Vagina (tissue), 2 donors: ENCODE measurements at places on chromosomes 7 and 10. TPM values are rescaled to one million over a fixed set of nuclear protein-coding genes. Genes with fewer than 3 reads are reported as not detected.

Gene OR2A12
- not detected for total RNA-seq

Gene IFIT5
- total RNA-seq: 9.1 TPM

Gene PON1
- not detected for total RNA-seq

Gene FOXI2
- total RNA-seq: 0.25 TPM

Gene GJD4
- total RNA-seq: not detected

Gene ITPRID1
- not detected for total RNA-seq

Gene TMEM273
- 17.9 TPM for total RNA-seq

Gene CDNF
- total RNA-seq: 7.4 TPM

Gene TSC22D4
- total RNA-seq: 34.6 TPM

Gene GPR85
- total RNA-seq: not detected

Gene TRIM74
- total RNA-seq: not detected

Gene IFIT1B
- total RNA-seq: not detected

- H3K4me3 ChIP-seq: no peak overlapping the region
- DNase-seq: no peak
- peaks cover 14% of the 10 kb centered on the region for H3K4me1 ChIP-seq
- H3K36me3 ChIP-seq: no peaks in the 10 kb centered on the region
- no peaks in the 10 kb centered on the region for H3K27me3 ChIP-seq
Measured at GRCh38 chr7:25260862-25261494, 32.7 kb upstream of the NPVF start.

DNA sequence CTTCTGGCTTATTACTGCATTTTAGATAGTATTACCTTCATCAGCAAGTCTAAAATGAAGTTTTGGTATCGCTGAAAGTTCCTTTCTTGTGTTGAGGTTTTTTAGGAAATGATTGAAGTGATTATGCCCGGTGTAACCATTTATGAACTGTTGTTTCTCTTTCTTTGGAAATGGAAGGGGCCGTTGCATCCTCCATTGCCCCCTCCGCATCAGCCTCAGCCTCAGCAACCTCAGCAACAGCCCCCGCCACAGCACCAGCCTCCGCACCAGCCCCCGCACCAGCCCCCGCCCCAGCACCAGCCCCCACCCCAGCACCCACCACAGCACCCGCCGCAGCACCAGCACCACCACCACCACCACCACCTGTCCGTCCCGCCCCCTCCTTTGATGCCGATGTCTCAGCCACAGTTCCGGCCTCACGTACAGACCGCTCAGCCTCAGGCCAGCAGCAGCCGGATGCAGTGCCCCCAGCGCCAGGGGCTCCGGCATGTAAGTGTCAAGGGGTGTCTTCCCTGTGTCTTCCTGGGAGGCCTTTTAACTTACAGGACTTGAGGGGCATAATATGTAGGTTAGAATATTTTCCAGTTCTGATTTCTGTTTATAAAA lies 72.6 kb downstream of the SHH start:
- DNase-seq: no peak
- H3K4me3 ChIP-seq: no peak overlapping the region
- no peaks in the 10 kb centered on the region for H3K4me1 ChIP-seq
- H3K36me3 ChIP-seq: no peaks in the 10 kb centered on the region
- no peak overlapping the region for H3K27ac ChIP-seq

GRCh38 chr10:26854524-26854923 lies 6.2 kb downstream of the ABI1 start:
- no peak overlapping the region for H3K4me3 ChIP-seq
- H3K27ac ChIP-seq: no peak overlapping the region
- no peaks in the 10 kb centered on the region for H3K36me3 ChIP-seq
- peaks cover 82% of the 10 kb centered on the region for H3K4me1 ChIP-seq

GRCh38 chr7:24201226-24201625 lies 82.8 kb upstream of the NPY start:
- H3K4me1 ChIP-seq: no peaks in the 10 kb centered on the region
- no peak for DNase-seq
- no peaks in the 10 kb centered on the region for H3K36me3 ChIP-seq
- no peak overlapping the region for H3K27ac ChIP-seq
- H3K27me3 ChIP-seq: no peaks in the 10 kb centered on the region
- H3K4me3 ChIP-seq: no peak overlapping the region

DNA sequence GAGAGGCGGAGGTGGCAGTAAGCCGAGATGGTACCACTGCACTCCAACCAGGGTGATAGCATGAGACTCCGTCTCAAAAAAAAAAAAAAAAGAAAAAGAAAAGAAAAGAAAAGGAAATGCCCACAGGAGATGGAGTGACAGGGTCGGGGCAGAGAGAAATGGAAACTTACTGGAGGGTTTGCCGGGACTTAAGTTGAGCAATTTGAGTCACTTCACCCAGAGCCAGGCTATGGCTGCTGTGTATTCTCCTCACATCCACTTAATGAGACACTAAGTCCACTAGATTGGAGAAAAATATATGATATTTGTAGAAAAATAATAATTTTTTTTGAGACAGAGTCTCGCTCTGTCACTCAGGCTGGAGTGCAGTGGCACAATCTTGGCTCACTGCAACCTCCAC lies 4.6 kb upstream of the PFKFB3 start:
- H3K36me3 ChIP-seq: no peaks in the 10 kb centered on the region
- H3K27me3 ChIP-seq: no peaks in the 10 kb centered on the region
- H3K27ac ChIP-seq: peak overlapping the region; percentile 81
- no peak for DNase-seq

GRCh38 chr7:81135324-81135723 lies 216.5 kb upstream of the SEMA3C start:
- H3K4me3 ChIP-seq: no peak overlapping the region
- no peaks in the 10 kb centered on the region for H3K4me1 ChIP-seq
- H3K27ac ChIP-seq: no peak overlapping the region
- no peaks in the 10 kb centered on the region for H3K36me3 ChIP-seq
- no peaks in the 10 kb centered on the region for H3K27me3 ChIP-seq
- no peak for DNase-seq

DNA sequence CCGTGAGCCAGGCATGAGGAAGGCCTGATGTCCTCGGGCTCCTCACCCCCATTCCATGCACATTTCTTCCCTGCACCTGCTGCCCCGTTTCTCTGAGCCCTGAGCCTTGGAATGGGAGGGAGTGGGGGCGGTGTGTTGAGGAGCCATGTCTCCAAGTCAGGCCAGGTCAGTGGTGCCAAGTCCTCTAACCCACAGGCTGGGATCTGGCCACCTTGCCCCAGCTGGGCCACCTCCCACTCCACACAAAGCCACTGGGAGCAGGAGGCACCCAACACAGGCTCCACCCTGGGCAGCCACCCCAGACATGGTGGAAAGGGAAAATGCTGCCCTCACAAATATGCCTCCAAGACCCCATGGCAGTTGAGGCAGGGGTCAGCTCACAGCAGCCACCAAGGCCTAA lies 27.7 kb downstream of the ZCCHC24 start:
- no peaks in the 10 kb centered on the region for H3K4me1 ChIP-seq
- no peaks in the 10 kb centered on the region for H3K36me3 ChIP-seq
- no peak overlapping the region for H3K4me3 ChIP-seq
- no peaks in the 10 kb centered on the region for H3K27me3 ChIP-seq

DNA sequence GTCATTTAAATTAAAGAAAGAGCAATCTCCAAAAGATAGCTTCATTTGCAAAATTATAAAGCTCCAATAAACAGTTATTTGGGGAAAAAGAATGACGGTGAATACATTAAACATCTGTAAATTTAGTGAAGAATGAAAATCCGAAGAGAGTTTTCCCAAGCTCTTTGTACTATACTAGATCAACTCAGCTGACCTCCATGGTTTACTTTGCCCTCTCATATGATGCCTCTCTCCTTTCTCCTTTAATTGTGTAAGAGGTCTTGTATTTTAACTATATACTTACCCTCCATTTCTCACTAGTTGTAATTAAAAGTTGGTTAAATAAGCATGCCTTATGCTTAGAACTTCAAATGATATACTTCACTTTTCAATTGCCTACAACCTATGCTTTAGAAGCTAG lies 125.8 kb downstream of the CACNA2D1 start:
- no peak overlapping the region for H3K27ac ChIP-seq
- H3K36me3 ChIP-seq: no peaks in the 10 kb centered on the region
- no peaks in the 10 kb centered on the region for H3K27me3 ChIP-seq

DNA sequence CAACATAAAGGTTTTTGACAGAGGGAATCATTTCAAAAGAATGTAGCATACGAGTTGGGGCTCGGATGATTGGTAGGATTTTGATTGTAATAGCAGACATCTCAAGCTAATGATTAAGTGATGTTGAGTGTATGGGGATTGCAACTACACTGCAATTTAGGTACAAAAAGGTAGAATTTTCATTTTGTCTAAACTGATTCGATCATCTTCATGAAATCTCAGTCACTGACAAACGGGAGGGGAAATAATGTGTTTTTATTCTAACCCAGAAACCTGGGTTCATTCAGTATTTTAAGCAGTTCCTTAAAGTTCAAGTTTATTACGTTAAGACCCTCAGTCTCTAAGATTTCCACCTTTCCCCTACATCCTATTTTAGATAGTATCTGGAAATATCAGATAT lies 3.9 kb upstream of the PHYHIPL start:
- H3K27ac ChIP-seq: no peak overlapping the region
- no peak for DNase-seq
- no peaks in the 10 kb centered on the region for H3K36me3 ChIP-seq
- peaks cover 13% of the 10 kb centered on the region for H3K4me1 ChIP-seq
- peaks cover 4% of the 10 kb centered on the region for H3K27me3 ChIP-seq

- H3K36me3 ChIP-seq: no peaks in the 10 kb centered on the region
- H3K27me3 ChIP-seq: no peaks in the 10 kb centered on the region
- no peak overlapping the region for H3K27ac ChIP-seq
- no peak overlapping the region for H3K4me3 ChIP-seq
Measured at GRCh38 chr10:31215052-31215451, 104.0 kb upstream of the ZEB1 start.

- no peaks in the 10 kb centered on the region for H3K4me1 ChIP-seq
- DNase-seq: no peak
- no peaks in the 10 kb centered on the region for H3K27me3 ChIP-seq
- no peaks in the 10 kb centered on the region for H3K36me3 ChIP-seq
- H3K27ac ChIP-seq: no peak overlapping the region
Measured at GRCh38 chr10:116311706-116312490, 12.3 kb upstream of the CCDC172 start.

- H3K4me3 ChIP-seq: no peak overlapping the region
- H3K4me1 ChIP-seq: no peaks in the 10 kb centered on the region
- no peak for DNase-seq
- no peaks in the 10 kb centered on the region for H3K27me3 ChIP-seq
- H3K27ac ChIP-seq: no peak overlapping the region
Measured at GRCh38 chr7:16958724-16959123, 76.9 kb upstream of the AGR3 start.

DNA sequence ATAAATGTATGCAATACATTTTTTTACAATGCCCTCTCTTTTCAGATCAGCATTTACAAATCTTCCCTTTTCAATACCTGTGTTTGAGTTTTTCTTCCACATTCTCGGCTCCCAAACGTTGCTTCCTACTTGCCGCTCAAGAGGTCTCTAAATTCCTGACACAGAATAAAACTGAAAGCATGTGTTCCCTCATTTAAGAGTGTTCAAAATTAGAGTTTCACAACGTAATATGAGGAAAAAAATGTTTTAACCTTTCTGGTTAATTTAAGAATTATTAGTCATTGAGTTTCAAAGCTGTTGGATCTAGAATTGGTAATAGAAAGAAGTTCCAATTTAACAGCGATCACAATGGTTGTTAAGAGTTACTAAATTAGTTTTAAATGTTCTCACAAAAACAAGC lies 100.4 kb downstream of the ARID5B start:
- H3K4me3 ChIP-seq: no peak overlapping the region
- no peaks in the 10 kb centered on the region for H3K27me3 ChIP-seq
- no peak for DNase-seq

- H3K27ac ChIP-seq: no peak overlapping the region
- H3K4me1 ChIP-seq: peaks cover 35% of the 10 kb centered on the region
- DNase-seq: no peak
- H3K4me3 ChIP-seq: no peak overlapping the region
Measured at GRCh38 chr7:99072126-99072525, 71.8 kb downstream of the SMURF1 start.

- H3K27me3 ChIP-seq: no peaks in the 10 kb centered on the region
- H3K36me3 ChIP-seq: no peaks in the 10 kb centered on the region
- no peaks in the 10 kb centered on the region for H3K4me1 ChIP-seq
Measured at GRCh38 chr7:43668035-43668434, 61.3 kb downstream of the COA1 start.

DNA sequence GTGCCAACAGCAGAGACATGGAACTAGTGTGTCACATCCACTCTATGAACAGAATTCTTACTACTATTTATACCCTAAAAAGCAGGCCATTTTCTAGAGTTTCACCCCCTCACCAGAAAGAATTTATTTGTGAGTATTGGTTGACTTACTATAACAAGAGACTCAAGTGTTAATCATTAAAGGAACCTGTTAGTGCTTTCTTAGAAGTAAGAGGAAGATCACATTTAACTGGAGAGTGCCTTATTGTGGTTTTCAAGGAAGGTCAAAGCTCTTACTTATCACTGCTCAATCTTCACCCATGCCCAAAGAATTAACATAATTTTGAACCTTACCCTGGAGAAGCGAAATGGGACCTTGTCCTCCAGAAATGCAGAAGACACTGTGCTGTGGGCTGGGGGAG lies 169.3 kb upstream of the PRSS1 start:
- no peaks in the 10 kb centered on the region for H3K27me3 ChIP-seq
- no peak overlapping the region for H3K27ac ChIP-seq
- no peaks in the 10 kb centered on the region for H3K4me1 ChIP-seq
- H3K4me3 ChIP-seq: no peak overlapping the region

- H3K27ac ChIP-seq: no peak overlapping the region
- no peak for DNase-seq
- H3K27me3 ChIP-seq: no peaks in the 10 kb centered on the region
- no peaks in the 10 kb centered on the region for H3K4me1 ChIP-seq
Measured at GRCh38 chr7:87810130-87810529, 66.0 kb downstream of the SLC25A40 start.

- no peaks in the 10 kb centered on the region for H3K27me3 ChIP-seq
- H3K27ac ChIP-seq: no peak overlapping the region
- DNase-seq: no peak
Measured at GRCh38 chr7:158227258-158227984, 360.2 kb downstream of the PTPRN2 start.

GRCh38 chr7:15204421-15204820 lies 301.9 kb upstream of the DGKB start:
- H3K36me3 ChIP-seq: no peaks in the 10 kb centered on the region
- H3K27ac ChIP-seq: no peak overlapping the region
- DNase-seq: no peak
- no peaks in the 10 kb centered on the region for H3K4me1 ChIP-seq
- H3K27me3 ChIP-seq: no peaks in the 10 kb centered on the region
- H3K4me3 ChIP-seq: no peak overlapping the region

GRCh38 chr10:62270020-62270419 lies 1.4 kb upstream of the RTKN2 start:
- H3K27ac ChIP-seq: no peak overlapping the region
- peaks cover 8% of the 10 kb centered on the region for H3K4me1 ChIP-seq
- no peak for DNase-seq
- no peaks in the 10 kb centered on the region for H3K36me3 ChIP-seq
- H3K27me3 ChIP-seq: no peaks in the 10 kb centered on the region
- no peak overlapping the region for H3K4me3 ChIP-seq

- DNase-seq: peak; percentile 69
- H3K4me1 ChIP-seq: peaks cover 24% of the 10 kb centered on the region
- no peak overlapping the region for H3K27ac ChIP-seq
- H3K36me3 ChIP-seq: no peaks in the 10 kb centered on the region
- no peak overlapping the region for H3K4me3 ChIP-seq
Measured at GRCh38 chr10:3882855-3883254, 97.8 kb upstream of the KLF6 start.

GRCh38 chr7:8259586-8260222 lies 2.3 kb downstream of the ICA1 start:
- H3K4me3 ChIP-seq: no peak overlapping the region
- H3K4me1 ChIP-seq: peaks cover 18% of the 10 kb centered on the region
- no peak overlapping the region for H3K27ac ChIP-seq

GRCh38 chr10:126376956-126377355 lies 11.3 kb downstream of the ADAM12 start:
- H3K27ac ChIP-seq: no peak overlapping the region
- no peaks in the 10 kb centered on the region for H3K27me3 ChIP-seq
- no peaks in the 10 kb centered on the region for H3K36me3 ChIP-seq
- H3K4me3 ChIP-seq: no peak overlapping the region
- DNase-seq: no peak
